ENCODE measurements at places on chromosomes 6 and 20. TPM values are rescaled to one million over a fixed set of nuclear protein-coding genes. Genes with fewer than 3 reads are reported as not detected.

Gene OPRM1
- total RNA-seq: not detected

Gene KIF25
- total RNA-seq: 0.15 TPM

Gene PEDS1
- 47.7 TPM for total RNA-seq

Gene ULBP1
- 0.33 TPM for total RNA-seq

Gene DEFB118
- total RNA-seq: not detected

Gene CGAS
- 0.55 TPM for total RNA-seq

Gene CALHM5
- 0.04 TPM for total RNA-seq

Gene GPR6
- total RNA-seq: 0.63 TPM

Gene SCUBE3
- total RNA-seq: 0.45 TPM

Gene ARG1
- total RNA-seq: not detected

Gene MOG
- 2.0 TPM for total RNA-seq

DNA sequence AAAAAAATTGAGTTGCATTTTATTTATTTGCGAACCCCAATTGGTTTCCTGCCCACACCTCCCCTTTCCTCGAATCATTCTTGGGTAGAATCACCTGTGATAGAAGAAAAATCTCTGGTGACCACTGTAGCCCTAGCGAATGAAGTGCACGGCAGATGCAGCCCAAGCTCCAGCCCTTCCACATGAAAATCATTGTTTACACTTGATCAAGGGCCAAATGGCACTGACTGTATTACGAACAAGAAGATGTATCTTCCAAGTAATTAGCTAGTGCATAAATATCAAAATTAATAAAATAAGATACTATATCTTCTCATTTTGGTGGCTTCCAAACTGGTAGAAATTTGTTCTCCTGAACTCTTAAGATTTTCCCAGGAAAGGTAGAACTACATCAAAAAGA lies 93.4 kb upstream of the ARID1B start:
- no peak for DNase-seq

DNA sequence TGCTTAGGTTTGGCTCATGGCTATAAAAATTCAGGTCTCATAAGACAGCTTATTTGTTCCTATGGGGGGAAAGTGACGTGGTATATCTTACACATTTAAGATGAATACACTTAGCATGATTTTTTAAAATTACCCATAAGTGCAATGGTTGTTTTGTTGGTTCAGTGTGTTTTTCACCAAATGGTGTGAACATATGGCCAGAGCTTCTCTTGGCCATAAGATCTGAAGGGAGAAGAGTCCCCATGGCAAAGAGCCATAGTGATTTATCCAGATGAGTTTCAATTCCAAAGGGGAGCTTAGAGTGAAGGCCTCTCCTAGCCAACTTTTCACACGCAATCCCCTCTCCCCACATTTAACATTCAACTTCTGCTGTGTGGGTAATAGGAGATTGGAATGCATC lies 107.6 kb downstream of the TMEM242 start:
- no peak for DNase-seq

- DNase-seq: no peak
Observed at GRCh38 chr20:36468149-36469000, 72.9 kb upstream of the MYL9 start.

DNA sequence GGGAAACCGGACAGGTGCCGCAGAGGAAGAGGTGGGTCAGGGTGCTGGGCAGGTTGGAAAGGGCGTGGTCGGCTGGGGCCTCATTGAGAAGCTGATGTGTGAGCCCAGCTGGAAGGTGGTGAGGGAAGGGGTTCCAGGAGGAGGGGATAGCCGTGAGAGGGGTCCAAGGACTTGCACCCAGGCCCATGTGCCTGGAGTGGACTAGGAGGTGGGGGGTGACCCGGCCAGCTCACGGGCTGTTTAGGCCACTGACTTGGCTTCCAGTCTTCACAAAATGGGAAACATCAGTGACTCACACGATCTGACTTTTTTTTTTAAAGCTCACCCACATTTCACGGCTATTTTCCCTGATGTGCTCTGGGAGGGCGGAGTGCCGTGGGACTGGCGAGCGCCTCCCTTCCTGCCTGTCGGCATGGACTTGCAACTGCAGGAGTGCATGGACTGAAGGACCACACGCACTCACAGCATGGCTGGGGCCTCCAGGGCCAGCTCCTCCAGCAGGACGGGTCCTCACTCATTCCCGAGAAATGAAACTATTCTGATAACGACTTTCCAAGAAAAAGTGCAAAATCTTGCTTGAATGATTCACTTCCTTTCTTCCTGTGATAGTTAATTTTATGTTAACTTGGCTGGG lies 13.5 kb upstream of the PDE10A start:
- DNase-seq: peak; percentile 53

- peak; percentile 0 for DNase-seq
Observed at GRCh38 chr20:35551503-35551902, 9.6 kb downstream of the ERGIC3 start.

DNA sequence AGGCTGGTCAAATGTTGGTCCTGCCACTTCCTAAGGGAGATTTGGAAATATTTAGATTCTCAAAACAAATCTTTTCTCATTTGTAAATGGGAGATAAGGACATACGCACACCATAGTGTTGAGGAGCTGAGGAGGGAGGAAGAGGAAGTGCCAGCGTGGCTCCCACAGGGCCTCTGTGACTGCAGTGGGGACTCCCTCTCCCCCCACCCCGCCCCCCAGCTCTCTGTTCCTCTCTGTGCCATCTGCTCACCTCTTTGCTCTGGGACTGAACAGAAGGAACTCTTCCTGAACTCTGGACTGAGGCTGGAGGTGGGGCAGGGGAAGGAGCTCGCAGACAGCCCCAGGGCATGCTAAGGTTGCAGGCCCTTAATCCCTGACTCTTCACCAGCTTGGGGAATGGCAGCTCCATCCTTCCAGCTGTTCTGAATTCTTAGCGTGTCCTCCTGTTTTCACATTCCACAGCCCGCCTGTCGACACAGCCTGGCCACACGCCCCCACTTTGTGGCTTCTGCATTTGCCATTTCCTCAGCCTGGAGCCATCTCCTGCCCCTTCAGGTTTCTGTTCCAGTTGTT lies 11.4 kb downstream of the DDX27 start:
- DNase-seq: no peak

DNA sequence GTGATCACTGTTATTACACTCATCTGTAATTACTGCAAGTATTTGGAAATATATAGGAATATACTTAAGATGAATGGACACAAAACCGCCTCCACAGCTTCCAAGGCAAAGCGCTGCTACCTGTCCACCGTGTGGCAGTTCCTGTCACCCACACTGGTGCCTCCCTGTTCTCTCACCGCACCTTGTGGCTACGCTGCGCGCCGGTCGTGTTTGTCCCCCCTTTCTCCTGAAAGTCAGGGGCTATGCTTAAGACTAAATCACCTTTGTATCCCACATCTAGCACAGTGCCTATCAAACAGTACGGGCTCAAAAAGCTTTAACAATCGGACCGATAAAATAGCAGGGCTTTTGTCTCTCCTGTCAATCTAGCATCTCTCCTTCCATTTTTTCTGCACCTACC lies 23.0 kb downstream of the LY86 start:
- no peak for DNase-seq

DNA sequence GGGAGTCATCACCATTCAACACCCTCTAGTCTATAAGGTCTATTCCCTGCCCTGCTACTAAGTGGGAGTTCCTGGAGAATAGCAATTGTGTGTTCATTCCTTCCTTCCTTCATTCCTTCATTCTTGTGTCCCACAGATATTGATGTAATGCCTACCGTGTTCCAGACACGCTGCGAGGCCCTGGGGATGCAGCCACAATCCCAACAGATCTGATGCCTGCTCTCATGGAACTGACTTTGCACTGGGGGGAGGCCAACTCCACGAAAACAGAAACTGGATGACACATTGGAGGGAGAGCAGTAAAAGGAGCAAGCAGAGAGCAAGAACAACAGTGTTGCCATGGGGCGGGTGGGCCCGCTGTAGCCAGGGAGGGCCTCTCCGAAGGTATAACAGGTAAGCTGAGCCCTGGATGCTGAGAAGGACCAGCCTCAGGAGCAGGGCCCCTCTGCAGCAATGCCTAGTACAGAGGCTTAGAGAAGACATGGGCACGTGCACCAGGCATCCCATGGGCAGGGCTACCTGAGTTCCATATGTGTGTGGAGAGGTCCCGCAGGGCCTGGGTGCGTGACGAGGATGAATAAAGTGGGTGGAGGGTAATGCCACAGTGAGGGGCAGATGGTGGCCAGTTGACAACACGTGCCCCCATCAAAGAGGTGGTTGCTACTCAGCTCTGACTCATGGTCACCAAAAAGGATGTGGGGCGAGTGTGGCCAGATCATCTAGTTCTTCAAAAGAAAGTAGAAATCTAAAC lies 173.9 kb downstream of the NFATC2 start:
- DNase-seq: no peak

- DNase-seq: no peak
Observed at GRCh38 chr6:104540743-104541142, 319.0 kb downstream of the HACE1 start.

DNA sequence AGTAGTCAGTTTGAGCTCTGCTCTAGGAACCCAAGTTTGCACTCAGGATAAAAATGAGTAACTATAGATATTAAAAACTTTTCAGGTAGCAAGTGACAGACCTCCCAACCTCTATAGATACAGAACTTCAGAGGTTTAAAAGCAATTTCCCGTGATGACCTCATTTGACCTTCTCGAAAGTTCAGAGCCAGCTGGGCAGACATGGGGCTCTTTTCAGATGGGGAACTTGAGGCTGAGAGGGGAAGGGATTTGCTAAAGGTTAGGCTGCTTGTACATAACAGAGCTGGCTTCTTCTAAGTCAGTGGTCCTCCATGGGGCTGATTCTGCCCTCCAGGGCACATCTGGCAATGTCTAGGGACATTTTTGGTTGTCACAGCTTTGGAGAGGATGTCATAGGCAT lies 58.8 kb upstream of the ZNF831 start:
- DNase-seq: no peak

DNA sequence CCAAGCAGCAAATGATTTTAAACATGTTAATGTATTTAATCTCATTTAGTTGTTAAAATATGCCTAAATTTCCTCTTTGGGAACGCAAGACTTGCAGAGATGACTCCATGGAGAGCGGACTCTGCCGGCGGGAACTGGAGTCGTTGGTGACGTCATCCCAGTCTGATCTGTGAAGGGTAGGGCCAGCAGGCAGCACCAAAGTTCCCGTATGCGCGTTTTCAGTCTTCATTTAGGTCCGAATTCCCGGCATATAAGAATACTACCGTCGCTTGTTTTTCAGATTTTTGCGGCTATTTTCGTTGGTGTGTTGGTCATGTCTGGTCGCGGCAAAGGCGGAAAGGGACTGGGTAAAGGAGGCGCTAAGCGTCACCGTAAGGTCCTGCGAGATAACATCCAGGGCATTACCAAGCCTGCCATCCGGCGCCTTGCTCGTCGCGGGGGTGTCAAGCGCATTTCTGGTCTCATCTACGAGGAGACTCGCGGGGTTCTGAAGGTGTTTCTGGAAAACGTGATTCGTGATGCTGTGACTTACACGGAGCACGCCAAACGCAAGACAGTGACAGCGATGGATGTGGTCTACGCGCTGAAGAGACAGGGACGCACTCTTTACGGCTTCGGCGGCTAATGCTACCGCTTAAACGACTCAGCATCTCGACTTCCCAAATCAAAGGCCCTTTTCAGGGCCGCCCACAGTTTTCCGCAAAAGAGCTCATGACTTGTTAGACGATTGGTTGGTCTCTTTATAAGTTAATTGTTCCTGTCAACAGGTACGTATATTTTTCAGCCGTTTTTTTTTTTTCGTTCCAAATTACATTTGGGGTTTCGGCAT lies 117.3 kb downstream of the HFE start:
- peak; percentile 78 for DNase-seq

GRCh38 chr6:106070636-106071035 lies 15.5 kb upstream of the PRDM1 start:
- no peak for DNase-seq

DNA sequence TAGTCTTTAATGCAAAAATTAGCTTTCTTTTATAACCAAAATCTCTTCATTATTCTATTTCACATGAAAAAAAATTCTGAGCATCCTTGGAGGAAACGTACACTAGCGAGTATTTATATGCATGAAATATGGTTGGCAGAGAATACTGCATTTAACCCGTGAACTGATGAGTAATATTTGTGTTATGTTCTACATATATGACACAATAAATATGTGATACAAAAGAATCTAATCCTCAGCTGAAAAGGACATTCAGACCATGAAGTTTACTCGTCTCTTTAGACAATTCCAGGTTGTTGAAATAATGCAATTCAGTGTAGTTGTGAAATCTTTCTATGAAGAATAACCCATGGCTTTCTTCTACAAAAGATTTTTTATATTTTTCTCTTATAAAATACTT lies 524.8 kb upstream of the MAN1A1 start:
- DNase-seq: no peak

DNA sequence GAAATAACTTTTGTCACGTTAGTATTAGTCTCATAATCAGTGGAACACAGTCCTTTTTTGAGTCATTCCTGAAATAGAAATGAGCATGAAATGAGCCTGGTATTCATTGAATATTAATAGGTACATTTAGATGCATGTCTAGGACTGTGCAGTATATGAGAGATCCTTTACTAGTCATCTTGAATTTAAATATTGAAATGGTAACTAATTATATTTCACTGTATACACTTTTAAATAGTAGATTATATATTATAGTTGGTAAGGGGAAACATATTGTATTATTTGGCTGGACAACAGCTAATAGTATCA lies 59.4 kb downstream of the RSPO3 start:
- no peak for DNase-seq

DNA sequence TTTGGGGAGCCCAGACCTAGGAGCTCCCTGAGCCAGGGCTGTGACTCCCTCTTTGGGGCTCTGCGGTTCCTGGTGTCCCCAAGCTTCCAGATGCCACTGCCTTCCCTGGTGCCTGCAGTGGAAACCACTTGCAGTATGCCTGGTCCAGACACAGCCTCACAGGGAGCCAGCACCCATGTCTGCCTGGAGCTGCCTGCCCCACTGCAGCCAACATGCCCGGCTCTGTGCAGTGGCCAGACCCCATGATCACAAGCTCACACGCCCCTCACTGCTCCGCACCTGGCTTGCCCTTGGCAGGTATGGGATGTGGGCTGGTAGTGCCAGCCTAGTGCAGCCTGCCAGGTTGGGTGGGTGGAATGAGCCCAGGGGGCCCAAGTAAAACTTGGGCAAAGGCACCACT lies 644.8 kb downstream of the HTR1B start:
- DNase-seq: no peak

- no peak for DNase-seq
Observed at GRCh38 chr6:148453906-148454305, 111.3 kb downstream of the SASH1 start.

- no peak for DNase-seq
Observed at GRCh38 chr6:146277142-146277541, 248.3 kb downstream of the GRM1 start.
